Activated T-cell treated with anti-CD3 and anti-CD28 coated beads, Interleukin-2, amount 50 U/mL, for 4 hours (primary cell): ENCODE measurements at places on chromosomes 16 and 17.

DNA sequence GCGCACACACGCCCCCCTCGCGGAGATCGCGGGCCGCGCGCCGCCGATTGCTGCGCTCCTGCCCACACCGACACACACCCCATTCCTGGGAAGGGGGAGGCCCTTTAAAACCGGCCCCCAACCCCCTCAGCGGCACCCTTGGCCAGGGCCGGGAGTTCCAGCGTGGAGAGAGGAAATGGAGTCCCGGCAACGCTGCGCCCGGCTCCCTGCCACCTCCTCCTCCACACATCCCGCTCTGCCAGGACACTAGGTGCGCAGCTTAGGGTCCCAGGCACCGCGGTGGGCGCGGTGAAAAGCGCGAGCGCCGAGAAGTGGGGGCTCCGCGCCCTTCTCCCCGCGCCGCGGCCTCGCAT is 397 bp downstream of the CDC42EP4 start:
- DNase-seq, result no peak

DNA sequence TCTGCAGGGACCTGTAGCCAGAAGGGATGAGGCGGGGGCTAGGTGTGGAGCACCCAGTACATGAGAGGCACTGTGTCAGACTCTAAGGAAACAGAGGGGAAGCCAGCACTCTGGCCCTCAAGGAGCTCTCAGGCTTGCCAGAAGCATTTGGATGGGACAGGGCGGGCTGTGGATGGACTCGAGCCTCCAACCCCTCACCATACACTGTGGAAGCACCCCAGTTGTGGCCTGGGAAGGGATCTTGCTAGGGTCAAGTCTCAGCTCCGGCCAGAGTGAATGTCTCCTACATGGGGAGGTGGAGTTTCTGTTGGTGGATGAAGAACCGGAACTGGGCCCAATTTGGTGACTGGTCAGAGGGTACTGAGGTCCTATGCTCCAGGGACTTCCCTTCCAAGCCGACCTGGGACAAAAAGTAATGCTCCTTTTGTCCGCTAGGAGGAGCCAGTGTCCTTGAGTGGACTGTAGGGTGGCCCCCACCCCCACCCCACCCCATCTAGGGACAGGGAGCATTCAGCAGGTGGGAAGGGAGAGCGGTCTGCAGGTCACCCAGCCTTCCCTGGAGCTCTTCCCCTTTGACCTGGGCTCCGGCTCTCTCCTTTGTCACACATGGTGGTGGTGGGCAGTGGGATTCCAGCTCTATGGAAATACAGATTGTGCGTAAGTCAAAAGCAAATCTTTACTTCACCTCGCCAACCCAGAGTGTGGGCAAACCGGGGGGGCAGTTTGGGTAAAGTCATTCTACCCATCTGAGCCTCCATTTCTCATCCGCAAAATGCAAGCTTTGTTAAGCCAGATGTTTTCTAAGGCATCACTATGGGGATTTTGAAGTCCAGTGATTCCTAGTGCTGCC is 20.4 kb upstream of the PHB1 start:
- peak; percentile 30 for DNase-seq

- DNase-seq, result no peak
These were observed 621.0 kb downstream of the WWOX start for GRCh38 chr16:78720416-78720815.

DNA sequence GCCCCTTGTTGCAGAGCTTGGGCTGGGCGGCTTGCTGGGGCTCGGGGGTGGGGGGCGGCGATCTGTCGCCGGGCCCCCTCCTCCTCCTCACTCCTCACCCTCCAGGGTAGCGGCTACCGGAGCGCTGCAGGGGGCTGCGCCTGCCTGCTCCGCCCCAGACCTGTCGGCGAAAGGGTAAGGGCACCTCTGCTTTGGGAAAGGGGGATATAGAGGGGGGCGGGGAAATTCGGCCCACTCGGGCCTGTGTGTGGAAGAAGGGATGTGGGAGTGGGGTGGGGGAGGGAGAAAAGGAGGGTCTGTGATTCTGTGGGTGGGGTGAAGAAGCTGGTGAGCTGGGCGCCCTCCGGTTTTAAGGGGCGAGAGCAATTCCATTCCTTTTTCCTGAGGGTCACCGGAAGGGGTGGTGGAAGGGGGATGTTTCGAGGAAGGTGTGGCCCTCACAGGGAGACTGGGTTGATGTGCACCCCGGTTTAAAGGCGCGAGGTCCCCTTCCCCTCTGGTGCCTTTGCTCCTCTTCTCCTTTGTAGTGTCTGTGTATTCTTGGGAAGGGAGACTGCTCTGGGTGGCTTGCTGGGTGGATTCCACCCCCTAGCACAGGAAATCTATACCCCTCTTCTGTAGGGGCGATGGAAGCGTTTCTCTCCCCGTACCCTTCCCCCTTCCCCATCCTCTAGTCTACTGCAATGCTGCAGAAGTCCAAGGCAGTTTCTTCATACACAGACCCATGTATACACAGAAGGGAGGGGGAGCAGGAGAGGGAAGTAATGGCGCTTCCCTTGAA is 878 bp downstream of the TAOK1 start:
- DNase-seq, result no peak

GRCh38 chr17:63998721-63999679 is 849 bp downstream of the PRR29 start:
- no peak for DNase-seq

DNA sequence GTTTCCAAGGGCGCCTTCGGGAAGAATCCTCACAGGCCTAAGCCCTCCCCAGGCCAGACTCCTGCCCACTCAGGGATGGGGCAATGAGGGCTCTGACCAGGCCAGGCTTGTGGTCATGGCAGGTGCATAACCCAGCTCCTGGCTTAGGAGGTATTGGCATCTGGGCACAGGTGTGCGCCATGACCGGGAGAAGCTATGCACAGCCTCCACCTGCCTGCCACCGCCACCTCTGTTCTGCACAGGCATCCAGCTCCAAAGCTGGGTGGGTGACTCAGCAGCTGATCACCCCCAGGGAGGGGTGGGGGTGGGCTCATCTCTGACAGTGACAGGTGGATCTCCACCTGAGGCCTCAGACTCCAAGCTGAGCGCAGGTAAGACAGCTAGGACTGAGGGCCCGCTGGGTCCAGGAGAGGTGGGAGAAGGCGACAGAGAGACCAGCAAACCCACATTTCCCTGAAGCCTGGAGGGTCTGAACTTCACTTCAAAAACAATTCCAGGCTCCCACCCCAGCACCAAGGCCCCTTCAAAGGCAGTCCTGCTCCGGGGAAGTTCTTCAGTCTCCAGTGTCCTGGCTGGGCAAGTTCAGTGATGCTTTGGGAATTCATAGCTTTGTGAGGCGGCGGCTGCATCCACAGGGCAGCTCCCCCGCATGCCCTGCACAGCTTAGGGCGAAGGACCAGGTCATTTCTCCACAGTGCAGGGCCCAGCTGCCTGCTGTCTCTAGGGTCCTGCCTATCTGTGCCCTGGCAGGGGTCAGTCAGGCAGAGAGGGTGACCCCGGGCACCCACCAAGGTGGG is 121.6 kb upstream of the SMURF2 start:
- DNase-seq, result no peak

DNA sequence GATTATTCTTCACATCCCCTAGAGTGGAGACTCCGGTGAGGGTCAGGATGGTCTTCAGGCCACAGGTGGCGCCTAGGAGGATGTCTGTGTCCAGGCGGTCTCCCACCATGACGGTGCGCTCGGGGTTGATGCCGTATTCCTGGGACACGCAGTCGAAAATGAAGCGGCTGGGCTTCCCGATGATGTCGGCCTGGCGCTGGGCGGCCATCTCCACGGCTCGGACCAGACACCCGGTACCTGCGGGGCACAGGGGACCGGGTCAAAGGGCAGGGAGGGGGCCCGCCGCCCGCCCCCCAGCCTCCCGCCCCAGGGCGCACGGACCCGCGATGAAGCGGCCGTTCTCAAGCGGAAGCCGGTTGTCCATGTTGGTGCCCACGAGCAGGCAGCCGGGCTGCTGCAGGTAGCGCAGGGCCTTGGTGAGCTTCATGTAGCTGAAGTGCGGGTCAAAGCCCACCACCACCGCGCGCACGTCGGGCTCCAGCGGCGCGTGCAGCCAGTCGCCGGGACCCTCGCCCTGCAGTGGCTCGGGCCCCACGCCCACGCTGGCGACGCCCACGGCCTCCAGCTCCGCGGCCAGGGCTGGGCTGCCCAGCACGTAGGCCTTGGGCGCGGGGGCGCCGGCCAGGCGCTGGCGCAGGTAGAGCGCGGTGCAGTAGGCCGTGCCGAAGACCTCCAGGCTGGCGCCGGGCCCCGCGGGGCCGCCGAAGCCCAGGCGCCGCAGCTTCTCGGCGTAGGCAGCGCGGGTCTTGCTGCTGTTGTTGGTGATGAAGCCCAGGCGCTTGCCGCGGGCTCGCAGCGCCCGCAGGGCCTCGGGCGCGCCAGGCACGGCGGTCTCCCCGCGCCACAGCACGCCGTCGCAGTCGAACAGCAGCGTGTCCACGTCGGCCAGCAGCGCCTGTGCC is 572 bp downstream of the PGP start:
- no peak for DNase-seq
